DMS 273 treated with DMSO at 0.1 percent for 48 hours (cell line): ENCODE measurements at places on chromosomes 16 and 17.
A peak's percentile ranks its signal among the peaks of the same experiment; 100 is the strongest.

- DNase-seq, result peak; percentile 54
These were observed 12.1 kb upstream of the SCN4A start for GRCh38 chr17:63984651-63985386.

- DNase-seq, result no peak
These were observed 1.7 kb downstream of the RABEP1 start for GRCh38 chr17:5283571-5284315.

DNA sequence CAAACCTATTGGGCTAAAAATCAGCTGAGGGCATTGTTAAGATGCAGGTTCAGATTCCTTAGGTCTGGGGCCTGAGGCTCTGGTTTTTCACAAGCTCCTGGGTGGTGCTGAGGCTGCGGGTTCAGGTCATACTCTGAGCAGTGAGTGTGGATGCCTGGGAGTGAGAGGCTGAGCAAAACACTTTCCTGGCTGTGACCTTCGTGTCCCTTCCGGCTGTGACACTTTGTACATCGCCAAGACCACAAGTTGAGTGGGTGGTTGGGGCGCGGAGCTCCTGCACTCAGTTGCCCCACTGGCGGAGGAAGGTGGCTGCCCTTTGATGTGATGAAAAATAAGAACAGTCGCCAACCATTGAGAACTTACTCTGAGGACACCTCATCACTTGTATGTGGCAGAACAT lies 24.8 kb downstream of the CCR7 start:
- no peak for DNase-seq

GRCh38 chr17:56771563-56771962 lies 62.2 kb downstream of the C17orf67 start:
- DNase-seq, result no peak
